ENCODE measurements at places on chromosomes 6 and 20.

DNA sequence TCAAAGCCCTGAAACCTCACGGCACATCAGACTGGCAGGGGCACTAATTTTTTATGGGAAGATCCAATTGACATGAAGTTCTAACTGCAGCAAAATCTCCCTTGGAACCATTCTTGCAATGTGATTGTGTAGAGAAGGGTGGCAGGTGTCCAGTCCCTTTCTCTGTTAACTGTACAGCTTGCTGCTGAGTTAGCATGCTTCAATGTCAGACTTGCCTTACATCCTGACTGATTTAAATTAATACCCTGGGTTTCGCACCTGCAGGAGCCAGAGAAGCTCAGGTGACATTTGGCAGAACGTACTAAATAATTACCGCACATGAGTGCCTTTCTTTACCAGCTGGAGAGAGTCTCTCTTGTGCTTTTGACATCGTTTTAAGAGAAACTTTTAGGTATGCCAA lies 123.0 kb downstream of the DOK5 start:
- no peak for DNase-seq

DNA sequence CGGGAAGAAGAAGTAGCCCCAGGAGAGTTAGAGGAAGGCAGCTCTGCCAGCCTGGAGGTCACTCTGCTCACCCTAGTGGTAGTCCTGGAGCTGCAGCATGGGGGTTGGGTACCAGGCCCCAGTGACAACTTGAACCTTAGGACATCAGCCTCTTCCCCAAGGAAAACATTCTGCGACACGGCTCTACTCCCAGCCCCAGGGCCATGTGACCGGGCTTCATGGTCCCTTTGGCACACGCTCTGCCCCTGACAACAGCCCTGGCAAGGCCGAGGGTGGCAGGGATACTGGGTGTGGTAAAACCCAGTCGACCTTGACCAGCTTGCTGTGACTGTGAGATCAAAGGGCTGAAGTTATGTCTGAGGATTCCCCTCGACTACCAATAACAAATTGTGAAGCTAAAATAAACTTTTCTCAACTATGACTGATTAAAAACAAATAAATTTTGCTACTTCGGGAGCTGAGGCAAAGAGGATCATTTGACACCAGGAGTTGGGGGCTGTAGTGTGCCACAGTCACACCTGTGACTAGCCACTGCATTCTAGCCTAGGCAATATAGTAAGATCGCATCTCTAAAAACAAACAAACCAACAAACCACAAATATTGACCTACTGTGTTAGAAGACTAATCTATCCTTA lies 24.4 kb upstream of the ARID1B start:
- no peak for DNase-seq

- no peak for DNase-seq
Measured at GRCh38 chr6:43725643-43726580, 38.3 kb upstream of the MRPS18A start.

DNA sequence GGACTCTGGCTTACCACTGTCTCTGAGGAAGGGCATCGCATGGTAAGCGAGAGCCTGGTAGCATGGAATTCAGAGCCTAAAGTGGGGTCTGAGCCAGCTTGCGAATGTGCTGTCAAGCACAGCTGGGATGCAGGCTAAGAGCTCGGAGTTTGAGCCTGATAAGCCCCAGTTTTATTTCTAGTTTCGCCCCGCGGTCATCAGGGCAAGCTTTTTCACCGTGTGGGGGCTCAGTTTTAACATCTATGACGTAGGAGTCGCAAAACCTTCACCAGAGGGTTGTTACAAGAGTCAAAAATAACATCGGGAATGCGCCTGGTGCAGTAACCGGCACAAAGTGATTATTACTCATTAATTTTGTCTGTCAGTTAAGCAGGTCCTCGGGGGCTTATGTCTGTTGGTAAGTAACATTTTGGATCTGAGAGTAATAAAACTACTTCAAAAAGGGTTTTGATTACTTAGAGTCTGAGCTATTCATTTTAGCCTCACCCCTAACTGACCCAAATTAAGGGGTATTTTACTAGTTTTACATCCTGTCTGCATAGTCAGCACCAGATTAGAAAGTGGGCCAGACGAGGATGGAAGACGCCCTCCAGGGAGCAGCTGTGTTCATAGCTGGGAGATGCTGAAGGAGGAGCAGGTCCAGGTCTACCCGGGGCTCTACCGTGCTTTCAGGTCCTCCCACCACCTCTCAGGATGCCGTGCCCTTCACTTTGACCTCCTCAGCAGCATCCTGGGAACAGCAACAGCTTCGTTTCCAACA lies 29.7 kb downstream of the SLC22A23 start:
- no peak for DNase-seq
